Activated naive CD8-positive, alpha-beta T cell treated with anti-CD3 and anti-CD28 coated beads, Interleukin-2, amount 10 ng/mL, durations not matched to agents 7 days and 5 days (primary cell): ENCODE measurements at places on chromosomes 6 and 20. TPM values are rescaled to one million over a fixed set of nuclear protein-coding genes. Genes with fewer than 3 reads are reported as not detected.
A peak's percentile ranks its signal among the peaks of the same experiment; 100 is the strongest.

GRCh38 chr6:85600713-85601313 is 7.2 kb upstream of the SNX14 start:
- no peak overlapping the region for H3K4me3 ChIP-seq
- H3K27me3 ChIP-seq, result no peaks in the 10 kb centered on the region
- DNase-seq, result no peak
- H3K4me1 ChIP-seq, result peaks cover 6% of the 10 kb centered on the region
- H3K36me3 ChIP-seq, result peaks cover 20% of the 10 kb centered on the region

SRMS gene
- total RNA-seq, result not detected

GRCh38 chr6:39051399-39052122 is 3.0 kb downstream of the GLP1R start:
- peak; percentile 39 for DNase-seq
- peak overlapping the region; percentile 75 for H3K27ac ChIP-seq
- H3K4me1 ChIP-seq, result peaks cover 13% of the 10 kb centered on the region
- peaks cover 46% of the 10 kb centered on the region for H3K27me3 ChIP-seq
- no peak overlapping the region for H3K4me3 ChIP-seq

GRCh38 chr6:105859457-105859856 is 226.7 kb upstream of the PRDM1 start:
- no peak overlapping the region for H3K4me3 ChIP-seq
- H3K27me3 ChIP-seq, result peaks cover 18% of the 10 kb centered on the region
- no peak for DNase-seq

CCN6 gene
- not detected for total RNA-seq

CST2 gene
- not detected for total RNA-seq
